NCI-H1694 (cell line): ENCODE measurements at places on chromosomes 6 and 20.

DNA sequence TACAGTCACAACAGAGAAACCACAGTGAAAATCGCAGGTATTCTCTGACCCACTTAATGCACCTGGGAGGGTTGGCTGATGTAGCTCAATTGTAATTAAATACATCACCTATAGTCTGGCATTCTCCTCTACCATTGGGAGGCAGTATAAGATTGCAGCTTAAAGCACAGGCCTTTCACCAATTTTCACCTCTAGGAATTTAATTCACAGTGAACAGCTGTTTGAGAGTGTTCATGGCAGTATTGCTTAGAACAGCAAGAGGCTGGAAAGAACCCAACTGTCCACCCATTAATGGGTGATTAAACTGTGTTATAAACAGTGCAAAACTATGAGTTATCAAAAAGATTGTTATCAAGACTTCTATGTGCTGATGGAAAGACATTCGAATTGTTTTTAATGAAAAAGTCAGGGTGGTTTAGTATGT is 2.0 kb downstream of the EDEM2 start:
- DNase-seq = peak; percentile 35

DNA sequence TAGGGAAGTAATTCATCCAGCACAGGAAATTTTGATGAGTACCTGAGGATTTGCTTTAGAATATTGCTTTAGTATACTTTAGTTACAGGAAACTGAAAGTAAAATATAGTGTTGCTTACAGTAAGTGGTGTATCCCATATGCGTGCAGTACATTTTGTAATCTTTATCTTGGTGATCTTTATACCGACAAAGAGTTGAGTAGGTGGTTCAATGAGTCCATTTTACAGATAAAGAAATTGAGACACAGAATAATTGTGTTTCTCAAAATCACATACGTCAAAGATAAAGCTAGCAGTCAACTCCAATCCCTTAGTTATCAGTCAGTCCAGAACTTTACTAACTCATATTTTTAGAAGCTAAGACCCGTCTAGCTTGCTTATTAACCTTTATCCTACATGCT is 65.8 kb upstream of the E2F3 start:
- DNase-seq = no peak

DNA sequence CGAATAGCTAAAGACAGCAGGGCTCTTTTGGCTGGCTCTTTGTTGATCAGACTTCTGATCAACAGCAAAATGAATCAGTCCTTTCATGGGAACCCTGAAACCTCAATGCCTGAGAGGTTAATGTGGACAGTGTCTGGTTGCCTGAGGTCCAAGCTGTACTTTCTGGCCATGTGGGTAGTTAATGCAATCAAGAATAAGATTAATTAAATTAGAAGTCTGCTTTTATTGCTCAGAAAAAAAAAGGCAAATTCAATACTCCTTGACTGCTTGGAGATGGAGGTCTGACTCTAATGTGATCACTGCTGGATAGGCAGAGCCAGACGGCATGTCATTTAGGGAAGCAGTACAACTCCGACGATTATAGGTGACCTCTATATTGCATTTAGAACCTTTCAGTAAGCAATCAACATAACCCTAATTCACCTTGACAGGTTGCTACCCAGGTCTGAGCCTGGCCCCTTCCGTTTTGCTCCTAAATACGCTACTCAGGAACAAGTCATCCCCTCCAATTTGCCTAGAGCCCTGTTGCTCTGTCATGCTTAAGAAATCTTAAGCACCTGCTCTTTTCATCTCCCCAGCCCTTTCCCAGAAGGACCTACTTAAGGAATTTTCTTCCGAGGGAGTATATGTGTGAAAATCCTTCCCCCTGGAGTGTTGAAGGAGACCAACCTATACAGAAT is 370.0 kb upstream of the SPTLC3 start:
- DNase-seq = no peak

GRCh38 chr6:44073612-44074438 is 53.4 kb downstream of the MRPL14 start:
- no peak for DNase-seq

DNA sequence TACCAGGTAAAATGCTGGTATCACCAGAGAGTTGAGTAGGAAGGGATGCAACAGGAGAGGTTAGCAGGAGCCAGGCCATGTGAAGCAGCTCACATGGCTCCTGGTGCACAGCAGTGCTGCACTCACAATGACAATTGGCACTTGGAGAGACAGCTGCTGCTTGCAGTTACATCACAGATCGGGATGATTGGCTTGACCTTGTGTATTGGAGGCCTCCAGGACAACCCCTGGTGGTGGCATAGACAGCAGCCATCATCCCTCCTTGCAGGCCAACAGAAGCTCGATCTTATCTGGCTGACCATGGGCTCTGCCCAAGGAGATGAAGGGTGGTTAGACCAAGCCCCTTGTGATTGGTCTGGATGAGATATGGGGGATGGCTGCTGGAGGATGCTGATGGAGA is 73.0 kb downstream of the EYA2 start:
- no peak for DNase-seq

GRCh38 chr6:82430611-82431010 is 67.0 kb downstream of the TPBG start:
- no peak for DNase-seq

- no peak for DNase-seq
Observed at GRCh38 chr20:31862506-31862905, 7.8 kb downstream of the DUSP15 start.

DNA sequence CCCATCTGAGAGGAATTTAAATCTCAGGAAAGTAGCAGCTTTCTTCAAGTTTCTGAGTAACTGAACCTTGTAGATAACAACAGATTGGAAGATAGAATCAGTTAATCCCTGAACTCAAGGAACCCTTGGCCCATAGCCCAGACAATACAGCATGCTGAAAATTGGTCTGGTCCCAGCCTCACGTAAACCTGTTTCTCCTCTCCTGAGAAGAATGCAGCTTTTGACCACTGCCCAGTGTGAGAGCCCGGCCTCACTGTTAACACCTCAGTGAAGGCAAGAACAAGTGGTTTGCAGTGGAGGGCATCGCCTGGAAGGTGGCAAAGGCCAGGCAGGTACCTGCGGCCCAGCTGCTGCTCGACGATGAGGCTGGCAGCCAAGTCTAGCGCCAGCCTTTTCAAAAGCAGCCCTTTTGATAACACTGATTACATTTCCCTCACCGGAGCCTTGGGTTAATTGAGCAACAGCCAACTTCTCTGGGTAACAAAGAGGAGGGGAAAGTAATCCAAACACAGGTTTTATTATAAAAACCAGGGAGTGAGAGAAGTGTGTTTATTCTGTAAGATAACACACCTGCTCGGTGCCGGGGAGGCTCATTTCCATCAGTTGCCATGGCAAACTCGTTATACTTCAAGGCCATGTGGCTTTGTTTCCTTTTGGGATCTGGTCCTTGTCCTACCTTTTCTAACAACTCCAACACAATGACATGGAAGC is 54.0 kb downstream of the TRAF3IP2 start:
- DNase-seq = no peak

DNA sequence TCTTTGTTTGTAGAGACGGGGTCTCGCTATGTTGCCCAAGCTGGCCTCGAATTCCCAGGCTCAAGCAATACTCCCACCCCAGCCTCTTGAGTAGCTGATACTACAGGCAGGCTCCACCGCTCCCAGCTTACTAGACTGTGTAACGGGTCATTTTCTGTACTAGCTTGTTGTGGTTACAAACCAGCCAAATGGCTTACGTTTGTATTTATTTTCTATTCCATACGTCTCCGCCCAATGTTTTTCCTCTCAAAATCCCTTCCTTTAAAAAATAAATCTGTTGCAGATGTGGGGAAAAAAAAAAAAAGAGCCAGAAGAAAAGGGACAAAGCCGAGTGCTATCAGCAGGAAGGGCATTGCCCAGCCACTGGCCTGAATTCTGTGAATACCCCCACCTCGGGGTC is 41.6 kb downstream of the PRND start:
- no peak for DNase-seq

DNA sequence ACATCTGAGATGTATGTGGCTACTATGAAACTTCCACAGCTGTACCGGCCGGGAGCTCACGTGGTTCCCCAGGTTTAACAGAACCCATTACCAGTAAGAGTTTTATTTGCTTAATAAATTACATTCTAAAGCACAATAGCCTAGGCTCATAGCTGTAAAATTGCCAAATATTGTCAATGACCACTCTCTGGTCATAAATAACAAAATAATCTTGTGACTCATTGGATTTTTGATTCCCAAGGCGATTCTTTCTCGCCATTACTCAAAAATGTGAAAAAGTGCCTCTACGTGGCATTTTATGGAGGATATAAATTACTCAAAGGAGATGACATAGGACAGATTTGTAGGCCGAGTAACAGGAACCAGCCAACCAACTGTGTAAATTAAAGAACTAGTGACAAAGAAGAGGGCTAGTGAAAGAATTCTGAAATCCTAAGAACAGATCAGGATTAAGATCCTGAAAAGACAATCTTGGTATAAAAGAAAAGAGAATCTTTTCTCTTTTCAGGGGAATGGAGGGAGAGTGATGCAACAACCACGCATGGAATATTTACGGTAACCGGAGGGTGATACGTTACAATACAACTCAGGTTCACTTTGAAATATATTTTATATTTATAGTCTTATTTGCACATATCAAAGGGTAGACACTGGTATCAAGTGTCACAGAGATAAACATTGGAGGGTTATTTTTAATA is 199.7 kb downstream of the FOXC1 start:
- no peak for DNase-seq

- no peak for DNase-seq
Observed at GRCh38 chr20:15637950-15638754, 935.1 kb downstream of the KIF16B start.

GRCh38 chr6:10791673-10792072 is 44.1 kb downstream of the TMEM14B start:
- no peak for DNase-seq

DNA sequence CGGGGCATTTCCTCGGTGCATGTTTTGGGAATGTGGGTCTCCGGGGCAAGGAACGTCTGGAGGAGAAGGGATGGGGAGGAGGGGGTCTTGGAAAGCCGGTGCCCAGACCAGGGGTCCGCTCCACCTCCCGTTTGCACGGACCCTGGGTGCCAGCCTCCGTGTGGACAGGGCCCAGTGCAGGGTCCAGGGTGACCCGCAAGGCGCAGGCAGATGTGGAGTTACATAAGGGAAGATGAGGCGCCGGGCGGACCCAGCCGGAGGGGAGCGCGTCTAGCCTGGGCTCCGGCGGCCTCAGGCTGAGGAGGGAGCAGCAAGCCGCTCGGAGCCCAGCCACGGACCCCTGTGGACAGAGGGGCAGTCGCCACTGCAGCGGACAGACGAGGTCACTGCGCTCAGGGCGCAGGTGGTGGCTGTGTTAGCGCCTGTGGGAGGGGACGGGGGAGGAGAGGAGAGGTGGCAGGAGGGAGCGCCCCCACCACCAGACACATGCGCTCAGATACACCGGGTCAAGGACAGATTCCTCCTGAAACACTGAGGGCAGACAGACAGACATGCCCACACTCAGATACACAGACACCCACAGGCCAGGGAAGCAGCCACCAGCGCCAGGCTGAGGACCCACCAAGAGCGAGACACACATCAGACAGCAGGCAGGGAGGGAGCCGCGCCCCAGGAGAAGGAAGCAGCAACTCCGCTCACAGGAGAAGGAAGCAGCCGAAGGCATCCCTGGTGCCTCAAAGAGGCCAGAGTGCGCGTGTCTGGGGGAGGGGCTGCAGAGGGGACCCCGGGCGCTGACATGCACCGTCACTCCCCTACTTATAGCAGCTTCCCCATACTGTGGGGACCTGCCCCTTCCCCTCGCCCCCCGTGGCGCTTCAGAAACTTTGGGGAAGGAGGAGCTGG is 839 bp upstream of the HRH3 start:
- DNase-seq = no peak

GRCh38 chr6:34202329-34203201 is 34.1 kb upstream of the HMGA1 start:
- no peak for DNase-seq

DNA sequence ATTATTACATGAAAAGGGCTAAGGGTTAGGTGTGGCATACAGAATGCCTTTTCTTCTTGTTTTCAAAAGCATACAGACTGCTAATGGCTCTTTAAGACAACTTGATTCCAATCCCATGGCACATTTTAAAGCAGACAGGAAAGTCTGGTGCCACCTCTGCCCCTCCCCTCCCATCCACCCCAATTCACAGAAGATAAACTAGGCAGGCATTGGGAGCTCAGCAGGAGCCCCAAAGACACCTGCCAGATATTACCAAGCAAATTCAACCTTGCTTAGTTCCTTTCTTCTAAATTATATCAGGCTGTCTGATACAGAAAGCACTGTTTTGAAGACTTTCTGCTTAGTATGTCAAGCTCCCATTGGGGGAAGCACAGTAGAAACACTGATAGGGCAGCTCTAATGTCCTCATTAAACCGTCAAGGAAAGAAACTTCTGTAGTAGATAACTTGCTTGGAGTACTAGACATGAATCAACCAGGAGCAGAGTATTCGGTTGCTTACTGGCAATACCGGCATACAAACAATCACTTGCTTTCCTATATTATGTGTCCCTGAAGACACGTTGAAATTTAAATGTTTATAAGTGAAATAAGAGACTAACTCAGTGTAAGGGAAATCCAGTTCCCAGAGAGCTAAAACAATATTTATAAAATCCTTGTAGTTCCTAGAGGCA is 13.0 kb downstream of the SESN1 start:
- DNase-seq = no peak

DNA sequence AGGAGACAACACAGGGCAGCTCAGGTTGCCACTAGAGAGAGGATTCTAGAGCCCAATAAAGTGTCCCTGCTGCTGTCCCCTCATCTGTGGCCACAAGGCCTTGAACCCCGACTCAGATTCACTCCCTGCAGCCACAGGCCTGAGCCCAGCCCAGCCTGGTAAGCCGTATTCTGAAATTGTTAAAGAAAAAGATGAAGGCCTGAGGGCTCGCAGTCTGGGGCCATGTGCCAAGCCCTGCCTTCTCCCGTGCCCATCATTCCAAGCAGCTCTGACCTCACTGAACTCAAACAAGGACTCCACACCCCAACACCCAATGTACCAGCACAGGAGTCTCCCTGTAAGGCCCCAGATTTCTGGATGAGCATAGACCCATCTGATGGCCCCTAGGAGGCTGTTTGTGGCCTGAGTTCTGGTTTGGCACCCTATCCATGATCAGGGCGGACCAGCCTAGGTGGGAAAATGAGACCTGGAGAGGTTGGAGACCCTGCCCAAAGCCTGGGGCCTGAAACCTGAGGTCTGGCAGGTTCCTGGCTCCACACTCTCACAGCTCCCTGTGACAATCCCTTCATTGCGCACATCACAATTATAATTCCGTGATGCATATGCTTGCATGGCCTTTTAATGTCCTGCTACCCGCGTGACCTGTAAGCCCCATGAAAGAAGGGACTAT is 62.0 kb upstream of the TOP1 start:
- no peak for DNase-seq

DNA sequence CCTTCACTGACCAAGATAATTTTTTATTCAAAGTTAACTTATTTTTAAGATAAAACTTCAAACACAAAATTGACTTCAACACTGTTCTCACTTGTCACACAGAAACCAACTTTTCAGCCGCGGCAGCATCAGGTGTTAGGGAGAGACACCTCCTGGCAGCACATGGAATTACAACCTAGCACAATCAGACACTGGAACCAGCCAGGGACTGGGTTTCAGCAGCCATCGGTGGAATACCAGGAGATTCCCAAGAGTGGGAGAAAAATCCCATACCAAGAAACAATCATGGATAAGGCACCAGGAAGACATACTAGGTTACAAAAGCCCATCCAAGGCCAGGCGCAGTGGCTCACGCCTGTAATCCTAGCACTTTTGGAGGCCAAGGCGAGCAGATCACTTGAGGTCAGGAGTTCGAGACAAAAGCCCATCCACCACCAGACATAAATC is 70.0 kb downstream of the SNX5 start:
- no peak for DNase-seq
